ENCODE measurements at places on chromosomes 11 and 22. TPM values are rescaled to one million over a fixed set of nuclear protein-coding genes. Genes with fewer than 3 reads are reported as not detected.

- DNase-seq = no peak
Measured at GRCh38 chr11:108713076-108713790, 48.4 kb downstream of the DDX10 start.

DNA sequence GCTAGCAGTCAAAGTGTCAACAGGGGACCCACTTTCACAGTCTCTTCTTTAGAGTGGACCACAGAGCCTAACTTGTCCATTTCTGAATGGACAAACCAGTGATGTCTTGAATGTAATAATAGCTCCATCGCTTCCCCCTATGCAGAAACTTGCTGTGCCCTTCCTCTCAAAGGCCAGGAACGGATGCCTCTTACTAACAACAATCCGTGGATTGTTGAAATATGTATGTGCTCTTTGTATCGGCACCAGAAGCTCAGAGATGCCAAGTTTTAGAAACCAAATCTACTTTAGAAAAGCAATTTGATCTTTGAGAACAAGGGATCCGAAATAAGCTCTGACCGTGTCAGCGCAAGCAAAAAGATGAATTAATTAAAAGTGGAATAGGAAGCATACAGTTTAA, 259.5 kb upstream of the POU2AF2 start:
- no peak for DNase-seq

Gene FHIP1B
- 42.2 TPM for polyA plus RNA-seq

DNA sequence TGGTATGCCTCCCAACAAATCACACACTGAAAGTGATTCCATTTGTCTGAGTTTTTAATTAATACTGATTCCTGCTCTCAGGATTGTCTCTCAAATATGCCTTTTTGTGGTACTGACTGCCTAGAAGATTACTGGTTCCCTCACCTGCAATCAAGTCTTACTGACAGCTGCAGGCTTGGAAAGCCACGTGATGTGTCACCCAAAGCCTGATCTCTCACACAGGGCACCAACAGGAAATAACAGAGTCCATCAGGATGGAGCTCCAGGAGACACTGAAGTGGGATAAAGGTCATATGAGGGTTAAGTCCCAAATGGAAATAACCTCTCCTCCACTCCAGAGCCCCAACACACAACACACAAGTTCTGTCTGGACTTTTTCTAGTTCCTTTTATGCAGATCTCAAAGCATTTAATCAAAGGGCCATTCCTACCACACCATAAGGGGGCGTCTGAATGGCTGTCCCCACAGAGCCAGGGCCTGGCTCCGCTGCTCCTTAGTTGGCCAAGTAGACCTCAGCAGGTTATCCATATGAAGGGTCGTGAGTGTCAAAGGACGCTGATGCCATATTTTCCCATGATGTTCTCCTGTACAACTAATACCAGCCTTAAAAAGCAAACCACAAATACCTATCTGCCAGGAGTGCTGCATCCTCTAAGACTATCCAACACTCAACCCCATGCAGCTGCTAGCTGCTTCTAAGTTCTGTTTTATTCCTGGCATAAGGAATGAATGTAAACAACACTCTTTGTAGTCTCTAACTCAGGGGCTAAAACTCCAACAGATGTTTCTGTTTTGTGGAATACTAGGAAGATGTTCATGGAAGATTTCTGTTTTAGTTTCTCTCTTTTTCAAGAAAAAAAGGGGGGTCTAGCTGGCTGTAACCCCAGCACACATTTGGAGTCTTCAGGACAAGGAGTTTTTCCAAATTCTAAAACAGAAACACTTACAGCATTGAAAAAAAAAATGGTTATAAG, 13.0 kb downstream of the SCUBE2 start:
- DNase-seq = no peak

DNA sequence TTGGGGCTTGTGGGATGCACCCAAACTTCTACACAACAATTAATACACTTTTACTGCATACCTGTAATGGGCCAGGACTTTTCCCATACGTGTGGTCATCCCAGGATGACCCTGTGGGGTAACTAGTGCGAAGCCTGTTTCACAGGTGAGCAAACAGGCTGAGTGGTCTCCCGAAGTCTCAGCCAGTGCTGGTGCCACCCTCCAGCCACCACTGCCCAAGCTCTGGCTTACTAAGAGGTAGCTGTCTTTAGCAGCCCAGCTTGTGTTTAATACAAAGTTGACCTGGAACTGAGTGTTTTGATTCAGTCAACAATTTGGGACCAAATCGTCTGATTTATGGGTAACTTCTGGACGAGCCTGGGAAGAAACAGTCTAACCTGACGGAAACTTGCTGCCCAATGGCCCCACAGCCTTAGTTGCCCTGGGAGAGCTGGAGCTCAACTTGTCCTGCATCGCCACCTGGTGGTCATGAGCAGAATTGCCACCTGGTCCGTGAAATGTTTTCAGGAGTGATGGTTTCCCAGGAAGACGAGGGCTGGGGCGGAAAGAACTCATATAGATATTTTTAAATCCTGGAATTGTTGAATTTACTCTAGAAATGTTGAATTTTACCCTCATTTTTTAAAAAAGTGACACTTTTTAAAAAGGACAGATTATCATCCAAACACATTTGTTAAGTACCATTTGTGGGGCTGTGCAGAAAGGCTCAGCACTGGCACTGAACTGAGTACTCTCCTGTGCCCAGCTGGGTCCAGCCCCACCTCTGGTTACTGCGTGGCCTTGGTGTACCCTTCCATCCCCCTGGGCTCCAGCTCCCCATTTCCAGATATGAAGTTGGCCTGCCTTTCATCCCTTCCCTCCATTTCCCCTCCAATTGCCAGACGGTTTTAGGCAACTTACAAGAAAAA, 95.5 kb upstream of the PARVA start:
- peak; percentile 90 for DNase-seq

Gene GPR83
- 0.39 TPM for polyA plus RNA-seq

GRCh38 chr11:87033561-87033960, 4.2 kb upstream of the TMEM135 start:
- DNase-seq = no peak

Gene THRSP
- 0.13 TPM for polyA plus RNA-seq

DNA sequence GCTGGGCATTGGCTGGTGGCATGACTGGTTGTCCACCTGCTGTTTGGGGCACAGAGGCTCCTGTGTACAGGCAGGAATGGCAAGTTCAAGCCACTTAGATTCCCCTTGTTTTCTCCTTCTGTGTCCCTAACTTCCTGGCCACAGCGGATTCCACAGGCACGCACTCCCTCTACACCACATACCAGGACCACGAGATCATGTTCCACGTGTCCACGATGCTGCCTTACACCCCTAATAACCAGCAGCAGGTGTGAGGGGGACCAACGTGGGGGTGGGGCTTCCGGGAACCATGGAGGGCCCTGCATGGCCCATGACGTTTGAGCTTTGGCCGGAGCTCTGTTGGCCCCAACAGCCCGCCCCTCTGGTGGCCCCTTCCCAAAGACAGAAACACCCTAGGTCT, 7.8 kb downstream of the SIPA1 start:
- DNase-seq = no peak

Gene PANX3
- 0.25 TPM for polyA plus RNA-seq

DNA sequence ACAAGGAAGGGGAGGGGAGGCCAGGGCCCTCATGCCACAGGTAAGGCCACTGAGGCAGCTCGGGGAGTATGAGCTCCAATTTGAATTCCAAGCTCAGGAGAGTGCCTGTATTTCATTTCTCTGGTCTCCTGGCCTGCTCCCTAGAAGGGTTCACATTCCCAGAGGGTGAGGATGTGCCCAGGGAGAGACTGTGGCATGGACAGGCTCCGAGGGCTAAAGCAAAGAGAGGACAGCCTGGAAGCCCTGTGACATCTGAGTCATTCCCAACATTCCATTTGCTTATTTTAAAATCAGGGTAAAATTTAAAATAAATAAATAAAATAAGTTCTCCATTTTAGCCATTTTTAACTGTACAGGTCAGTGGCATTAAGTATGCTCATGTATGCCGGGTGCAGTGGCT, 18.6 kb upstream of the FOLR1 start:
- no peak for DNase-seq

- DNase-seq = peak; percentile 82
Measured at GRCh38 chr22:27107824-27108223, 450.4 kb downstream of the MIAT start.

DNA sequence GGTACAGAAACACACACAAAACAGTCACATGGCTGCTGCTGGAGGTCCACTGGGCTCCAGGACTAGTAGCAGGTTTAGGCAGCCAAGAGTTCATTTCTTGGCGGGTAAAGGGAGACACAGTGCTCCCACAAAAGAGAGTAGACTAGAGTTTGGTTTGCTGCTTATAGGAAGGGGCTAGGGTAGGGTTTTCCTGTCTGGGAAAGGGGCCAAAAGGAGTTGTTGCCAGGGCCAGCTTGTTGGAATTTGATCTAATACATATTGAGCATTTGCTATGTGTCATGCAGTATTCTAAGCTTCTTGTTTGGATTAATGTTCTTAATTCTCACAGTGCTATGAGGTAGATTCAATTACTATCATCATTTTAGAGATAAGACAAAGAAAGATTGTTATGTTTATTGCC, 195.1 kb upstream of the PLET1 start:
- DNase-seq = no peak

DNA sequence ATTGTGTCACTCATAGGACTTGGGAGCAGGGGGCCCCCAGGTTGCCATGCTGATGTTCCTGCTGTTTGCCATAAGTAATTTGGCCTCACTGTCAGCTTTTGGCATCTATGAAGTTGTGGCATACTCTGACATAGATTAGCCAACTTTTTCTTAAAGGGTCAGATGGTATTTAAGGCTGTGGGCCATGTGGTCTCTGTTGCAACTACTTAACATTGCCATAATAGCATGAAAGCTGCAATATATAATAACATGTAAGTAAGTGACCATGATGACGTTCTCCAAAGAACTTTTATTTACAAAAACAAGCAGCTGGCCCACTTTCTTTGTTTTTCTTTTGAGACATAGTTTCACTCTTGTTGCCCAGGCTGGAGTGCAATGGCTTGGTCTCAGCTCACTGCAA, 2.2 kb upstream of the TMEM216 start:
- no peak for DNase-seq

GRCh38 chr22:49979587-49980264, 19.2 kb downstream of the PIM3 start:
- peak; percentile 29 for DNase-seq

DNA sequence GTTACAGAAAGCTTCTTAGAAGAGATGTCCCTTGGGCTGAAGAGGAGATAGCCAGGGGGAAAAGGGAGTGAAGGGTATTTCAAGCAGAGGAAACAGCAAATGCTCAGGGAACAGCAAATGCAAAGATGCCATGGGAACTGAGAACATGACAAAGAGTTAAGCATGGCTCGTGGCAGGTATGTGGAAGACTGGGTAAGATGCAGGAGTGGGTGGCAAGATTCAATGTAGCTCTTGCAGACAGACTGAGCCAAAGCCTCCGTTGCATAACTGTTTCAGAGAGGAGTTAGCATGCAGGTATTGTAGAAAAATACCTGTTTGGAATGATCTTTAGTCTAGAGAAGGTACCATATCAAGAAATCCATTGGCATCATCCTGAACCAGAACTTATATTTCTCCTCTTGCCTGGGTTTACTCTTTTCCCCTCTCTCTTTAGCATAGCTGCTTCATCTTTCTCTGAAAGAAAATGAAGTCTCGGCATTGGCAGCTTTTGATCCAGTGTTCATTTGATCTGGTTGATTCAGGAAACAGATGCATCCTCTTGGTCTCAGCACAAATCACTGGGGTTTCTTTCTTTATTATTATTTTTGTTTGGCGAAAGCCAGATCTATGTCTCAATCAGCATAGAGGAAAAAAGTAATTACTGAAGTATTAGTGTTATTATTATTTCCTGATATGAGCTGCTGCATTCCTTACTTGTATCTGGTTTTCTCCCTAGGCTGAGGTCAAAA, 41.7 kb upstream of the NUP160 start:
- DNase-seq = no peak

- DNase-seq = no peak
Measured at GRCh38 chr22:31278626-31279326, 13.5 kb downstream of the PIK3IP1 start.

DNA sequence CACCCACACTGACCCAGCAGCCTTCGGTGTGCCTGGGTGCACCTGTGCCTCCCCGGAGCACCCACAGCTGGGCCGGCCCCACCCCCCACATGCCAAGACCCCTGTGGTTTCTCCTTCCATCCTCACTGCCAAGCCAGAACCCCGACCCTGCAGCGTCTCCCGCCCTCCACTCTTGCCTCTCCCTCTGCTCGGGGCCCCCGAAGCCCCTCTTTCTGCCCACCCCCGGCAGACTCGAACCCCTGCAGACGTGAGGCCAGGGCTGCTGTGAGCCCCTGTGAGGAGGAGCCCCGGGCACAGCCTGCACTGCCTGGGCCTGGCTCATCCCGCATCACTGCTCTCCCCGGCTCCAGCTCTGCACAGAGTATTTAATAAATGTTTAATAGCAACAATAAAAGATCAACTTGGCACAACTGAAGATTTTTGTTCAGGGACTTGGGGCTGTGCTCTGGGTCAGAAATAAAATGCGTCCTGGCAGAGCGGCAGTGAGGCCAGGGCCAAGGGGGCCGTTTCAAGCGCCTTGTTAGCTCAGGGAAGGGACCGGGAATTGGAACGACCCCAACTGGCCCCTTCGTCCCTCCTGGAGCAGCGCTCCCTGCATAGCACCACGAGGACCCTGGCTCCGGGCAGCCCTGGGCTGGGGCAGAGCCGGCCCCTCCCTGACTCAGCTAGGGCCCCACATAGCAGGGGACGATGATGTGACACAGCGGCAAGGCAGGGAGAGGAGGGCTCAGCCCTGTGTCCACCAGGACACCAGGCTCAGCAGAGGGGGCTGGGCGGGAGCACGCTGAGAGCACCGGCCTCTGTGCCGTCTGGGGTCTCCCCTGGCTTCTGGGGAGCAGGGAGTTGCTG, 520.8 kb downstream of the BRD1 start:
- no peak for DNase-seq
